NCI-H187 treated with DMSO at 0.1 percent for 48 hours (cell line): ENCODE measurements at places on chromosomes 4 and X.

DNA sequence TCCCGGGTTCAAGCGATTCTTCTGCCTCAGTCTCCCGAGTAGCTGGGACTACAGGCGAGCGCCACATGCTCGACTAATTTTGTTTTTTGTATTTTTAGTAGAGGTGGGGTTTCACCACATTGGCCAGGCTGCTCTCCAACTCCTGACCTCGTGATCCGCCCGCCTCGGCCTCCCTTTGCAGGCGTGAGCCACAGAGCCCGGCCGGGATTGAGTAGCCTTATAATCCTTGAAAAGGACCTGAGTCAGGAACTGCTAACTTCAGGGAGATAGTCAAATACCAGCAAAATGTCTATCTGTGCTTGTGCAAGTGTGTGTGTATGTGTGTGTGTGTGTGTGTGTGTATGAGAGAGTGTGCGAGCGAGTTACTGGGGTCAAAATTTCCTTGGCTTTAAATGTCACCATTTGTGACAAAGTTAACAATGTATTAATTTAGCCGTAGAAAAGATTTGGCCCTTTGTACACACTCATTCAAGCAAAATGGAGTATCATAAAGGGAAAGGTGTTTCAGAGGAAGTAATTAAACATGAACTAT is 1.8 kb upstream of the KDM6A start:
- DNase-seq = no peak

- no peak for DNase-seq
Observed at GRCh38 chr4:1874201-1874600, 3.0 kb downstream of the NSD2 start.

DNA sequence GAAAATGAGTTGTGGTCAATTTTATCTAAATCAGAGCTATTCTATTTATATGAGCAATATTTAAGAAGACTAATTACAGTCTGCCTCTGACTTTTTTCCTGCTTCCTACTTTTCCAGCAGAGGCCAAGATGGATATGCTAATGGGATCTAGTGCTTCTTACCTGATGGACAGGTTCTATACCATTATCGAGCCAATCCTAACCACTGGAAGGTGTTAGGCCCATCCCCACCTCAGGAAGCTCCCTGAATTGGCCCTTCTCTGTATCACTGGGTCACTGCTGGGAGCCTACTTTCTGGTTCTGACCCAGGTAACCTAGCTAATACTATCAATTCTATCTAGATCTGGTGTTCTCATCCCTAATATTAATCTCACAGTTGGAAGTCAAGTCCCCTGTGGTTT is 577 bp upstream of the YIPF7 start:
- no peak for DNase-seq

- no peak for DNase-seq
Observed at GRCh38 chr4:14028862-14029261, 401.3 kb upstream of the BOD1L1 start.

GRCh38 chr4:140903522-140904475 is 147.6 kb upstream of the TBC1D9 start:
- no peak for DNase-seq

DNA sequence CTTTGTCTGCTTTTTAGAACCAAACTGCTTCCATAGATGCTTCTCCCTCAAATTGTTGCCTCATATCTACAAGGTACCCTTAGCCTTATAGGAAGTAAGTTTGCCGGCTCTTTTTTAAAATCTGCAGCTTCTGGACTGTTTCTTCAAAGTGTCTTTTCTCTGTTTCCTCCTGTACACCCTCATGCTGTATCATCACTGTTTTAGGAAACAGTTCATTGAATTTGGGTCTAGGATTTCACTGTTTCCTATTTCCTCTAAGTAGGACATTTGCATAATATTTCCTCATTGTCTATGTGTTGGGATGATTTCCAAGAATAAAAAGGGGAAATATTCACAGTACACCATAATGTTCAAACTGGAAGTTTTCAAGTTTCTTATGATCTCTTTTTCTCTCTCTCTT is 43.0 kb downstream of the BANK1 start:
- DNase-seq = no peak
